ENCODE measurements at places on chromosomes 7 and 10.

DNA sequence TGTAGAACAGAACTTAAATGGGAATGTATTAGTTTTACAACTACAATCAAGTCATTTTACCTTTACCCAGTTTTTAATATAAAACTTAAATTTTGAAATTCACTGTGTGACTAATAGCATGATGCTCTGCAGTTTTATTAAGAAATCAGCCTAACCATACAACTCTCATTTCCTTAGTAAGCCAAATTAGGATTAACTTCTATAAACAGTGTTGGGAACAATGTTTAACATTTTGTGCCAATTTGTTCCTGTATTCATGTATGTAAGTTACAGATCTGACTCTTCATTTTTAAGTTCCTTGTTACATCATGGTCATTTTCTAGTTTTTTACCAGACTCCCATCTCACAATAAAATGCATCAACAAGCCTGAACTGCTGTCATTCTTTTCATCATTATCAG is 209.8 kb downstream of the ZEB1 start:
- DNase-seq, result no peak

DNA sequence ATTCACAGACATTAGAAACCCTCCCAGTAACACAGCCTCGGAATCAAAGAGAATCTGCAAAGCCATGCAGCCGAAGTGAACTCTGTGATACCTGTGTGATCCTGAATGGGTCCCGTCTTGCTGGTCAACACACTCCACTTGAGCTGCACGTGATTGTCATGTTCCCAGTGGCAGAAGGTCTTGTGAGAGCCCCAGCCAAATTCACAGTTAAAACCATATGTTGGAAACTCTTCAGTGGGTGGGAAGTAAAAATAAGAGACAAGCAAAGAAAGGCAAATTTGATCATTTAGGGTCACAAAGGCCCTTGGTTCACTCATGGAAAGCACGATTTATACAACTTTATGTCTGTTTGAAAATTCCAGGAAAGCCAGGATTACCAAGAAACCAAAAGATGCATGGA is 142.3 kb downstream of the NRP1 start:
- no peak for DNase-seq

GRCh38 chr7:117129521-117129955 is 176.2 kb downstream of the ST7 start:
- DNase-seq, result no peak

DNA sequence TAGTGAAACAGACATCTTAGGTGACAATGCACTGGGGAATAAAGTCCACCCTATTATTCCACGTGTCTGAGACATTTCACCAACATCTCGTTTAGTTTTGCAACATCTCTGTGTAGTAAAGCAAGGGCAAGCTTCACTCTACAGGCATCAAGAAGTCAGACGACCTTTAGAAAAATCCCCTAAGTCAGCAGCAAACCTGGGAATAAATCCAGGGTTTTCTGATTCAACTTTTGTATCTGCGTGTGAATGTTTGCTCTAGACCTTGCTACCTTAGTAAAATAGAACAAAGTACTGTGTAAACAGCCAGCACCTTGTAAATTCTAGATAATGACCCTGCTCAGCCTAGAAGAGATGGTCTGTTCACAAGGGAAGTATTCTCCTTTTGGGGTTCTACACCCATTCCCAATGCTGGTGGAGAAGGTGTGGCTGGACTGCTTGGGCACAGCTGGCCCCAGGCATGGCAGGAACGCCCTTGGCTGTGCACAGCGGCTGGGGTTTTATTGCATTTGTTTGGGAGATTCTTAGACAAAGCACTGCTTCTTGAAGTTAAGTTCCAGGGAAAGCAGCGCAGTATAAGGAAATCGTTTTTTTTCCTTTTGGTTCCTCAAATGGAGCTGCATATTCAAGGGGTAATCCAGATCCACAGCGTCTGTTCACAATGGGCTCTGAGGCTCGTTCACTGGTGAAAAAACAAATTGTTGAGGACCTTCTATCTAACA is 38.3 kb upstream of the GALNTL5 start:
- DNase-seq, result no peak

DNA sequence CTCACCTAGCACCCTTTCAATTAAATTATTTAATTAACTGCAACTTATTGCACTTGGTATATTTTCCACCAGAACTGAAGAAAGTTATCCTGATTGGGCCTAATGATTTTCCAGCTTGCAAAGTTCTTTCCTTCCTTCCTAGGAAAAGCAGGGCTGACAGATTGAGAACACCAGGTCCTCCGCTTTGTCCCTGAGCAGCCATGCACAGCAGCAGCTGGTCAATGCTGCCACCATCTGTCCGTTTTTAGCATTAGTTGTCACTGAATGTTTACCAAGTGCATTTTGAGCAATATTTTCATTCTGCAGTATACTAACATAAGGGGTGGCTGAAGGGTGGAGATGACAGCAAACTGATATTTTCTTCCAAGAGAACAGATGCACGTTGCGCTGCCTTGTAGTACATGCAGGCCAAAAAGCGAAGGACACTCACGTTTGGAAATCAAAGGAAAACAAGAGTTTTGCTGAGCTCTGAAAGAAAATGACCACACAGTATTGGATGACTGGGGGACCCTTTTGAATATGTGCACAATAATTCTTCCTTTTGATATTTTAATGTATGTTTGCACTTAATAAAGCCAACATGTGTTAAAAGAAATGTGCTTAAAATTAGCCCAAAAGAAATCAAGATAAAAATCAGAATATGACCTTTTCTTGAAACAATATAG is 248.8 kb upstream of the PTN start:
- DNase-seq, result peak; percentile 66

GRCh38 chr7:147885869-147886268 is 704.7 kb upstream of the C7orf33 start:
- DNase-seq, result no peak

DNA sequence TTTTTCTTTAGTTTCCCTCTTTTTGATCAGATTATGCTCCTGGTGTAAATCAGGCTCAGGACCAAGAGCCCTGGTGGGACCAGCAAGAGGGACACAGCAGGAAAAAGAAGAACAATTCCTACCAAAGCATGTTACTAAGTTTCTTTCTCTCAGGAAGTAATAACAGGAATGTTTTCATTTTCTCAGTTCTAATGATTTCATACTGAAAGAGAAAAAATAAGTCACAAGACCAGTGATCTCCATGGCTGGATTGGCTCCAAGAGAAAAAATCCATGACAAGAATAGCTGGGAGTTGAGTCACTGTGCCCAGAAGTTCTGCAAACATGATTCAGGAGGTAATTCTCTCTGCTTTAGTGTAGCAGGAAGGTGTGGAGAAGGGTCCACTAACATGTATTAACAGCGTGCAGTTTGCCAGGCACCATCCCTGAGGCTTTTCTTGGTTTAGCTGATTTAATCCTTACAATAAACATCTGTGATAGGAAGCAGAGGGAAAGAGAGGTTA is 23.8 kb upstream of the IFIT2 start:
- peak; percentile 85 for DNase-seq

GRCh38 chr10:19195698-19196097 is 147.1 kb downstream of the MALRD1 start:
- DNase-seq, result no peak

DNA sequence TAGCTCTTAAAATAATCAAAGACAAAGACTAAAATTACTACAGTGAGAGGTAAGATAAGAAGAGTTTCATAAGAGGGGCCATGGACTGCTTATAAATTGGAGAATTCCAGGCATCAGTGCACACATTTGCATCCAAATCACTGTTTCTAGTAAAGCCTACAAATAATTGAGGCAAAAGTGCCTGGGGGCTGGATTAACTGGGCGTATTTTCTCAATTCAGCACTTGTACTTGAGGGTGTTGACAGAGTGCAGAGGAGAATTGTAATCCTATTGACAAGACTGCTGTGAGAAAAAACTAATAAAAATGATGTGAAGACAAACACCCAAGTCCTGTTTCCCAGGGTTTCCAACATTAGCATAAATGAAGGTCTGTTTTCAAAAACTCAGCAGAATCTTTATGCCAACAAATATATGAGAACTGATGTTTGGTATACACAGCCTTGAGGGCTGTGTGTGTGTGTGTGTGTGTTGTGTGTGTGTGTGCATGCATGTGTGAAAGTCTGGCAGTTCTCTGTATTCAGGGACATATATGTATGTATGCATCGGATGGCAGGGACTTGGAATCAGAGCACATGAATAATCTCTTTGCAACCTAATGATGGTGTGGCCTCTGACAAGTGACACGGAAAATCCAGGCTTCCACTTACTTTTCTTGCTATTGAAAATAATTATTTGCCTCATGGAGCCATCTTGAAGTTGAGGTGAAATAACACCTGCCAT is 182.1 kb upstream of the CDC14C start:
- no peak for DNase-seq

DNA sequence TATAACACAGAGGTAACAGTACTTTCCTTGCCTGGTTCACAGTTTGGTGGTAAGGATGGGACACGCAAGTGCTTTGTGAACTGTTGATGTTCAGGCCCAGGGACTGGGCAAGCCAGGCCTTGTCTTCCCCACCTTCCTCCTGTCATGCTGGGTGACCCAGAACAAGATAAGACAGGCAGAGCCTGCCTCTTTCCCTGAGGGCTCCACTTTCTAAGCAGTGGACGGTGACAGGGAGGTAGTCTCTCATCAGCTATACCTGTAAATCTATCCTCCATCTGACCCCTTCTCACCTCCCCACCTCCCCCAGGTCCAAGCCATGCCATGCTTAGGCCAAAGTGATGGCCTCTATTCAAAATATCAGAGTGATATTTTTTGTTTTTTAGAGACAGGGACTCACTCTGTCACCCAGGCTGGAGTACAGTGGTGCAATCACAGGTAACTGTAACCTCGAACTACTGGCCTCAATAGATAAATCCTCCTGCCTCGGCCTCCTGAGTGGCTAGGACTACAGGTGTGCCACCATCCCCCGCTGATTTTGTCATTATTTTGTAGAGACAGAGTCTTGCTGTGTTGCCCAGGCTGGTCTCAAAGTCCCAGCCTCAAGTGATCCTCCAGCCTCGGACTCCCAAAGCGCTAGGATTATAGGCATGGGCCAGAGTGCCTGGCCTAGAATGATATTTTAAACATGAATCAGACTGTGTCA is 42.8 kb downstream of the PDLIM1 start:
- no peak for DNase-seq

DNA sequence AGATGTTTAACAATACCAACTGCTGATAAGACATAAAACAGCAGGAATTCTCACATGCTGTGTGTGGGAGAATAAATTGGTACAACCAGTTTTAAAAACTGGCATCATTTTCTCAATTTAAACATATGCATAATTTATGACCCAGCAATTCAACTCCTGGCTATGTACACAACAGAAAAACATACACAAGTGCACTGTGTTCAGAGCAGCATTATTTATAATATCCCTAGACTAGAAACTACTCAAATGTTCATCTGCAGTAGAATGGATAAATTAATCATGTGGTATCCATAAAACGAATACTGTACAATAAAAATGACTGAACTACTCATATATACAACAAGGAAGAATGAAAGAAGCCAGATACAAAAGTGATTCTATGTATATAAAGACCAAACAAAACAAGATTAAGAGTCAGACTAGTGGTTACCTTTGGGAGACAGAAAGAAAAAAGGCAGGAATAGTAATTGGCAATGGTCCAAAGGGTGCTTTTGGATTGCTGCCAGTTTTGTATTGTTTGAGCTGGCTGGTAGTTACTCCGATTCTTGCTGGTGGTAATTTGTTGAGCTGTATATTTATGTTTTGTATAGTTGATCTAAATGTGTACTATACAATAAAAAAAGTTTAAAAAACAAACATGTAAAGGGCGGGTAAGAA is 306.0 kb downstream of the TFEC start:
- DNase-seq, result no peak

GRCh38 chr7:81925530-81925929 is 155.7 kb upstream of the HGF start:
- no peak for DNase-seq

DNA sequence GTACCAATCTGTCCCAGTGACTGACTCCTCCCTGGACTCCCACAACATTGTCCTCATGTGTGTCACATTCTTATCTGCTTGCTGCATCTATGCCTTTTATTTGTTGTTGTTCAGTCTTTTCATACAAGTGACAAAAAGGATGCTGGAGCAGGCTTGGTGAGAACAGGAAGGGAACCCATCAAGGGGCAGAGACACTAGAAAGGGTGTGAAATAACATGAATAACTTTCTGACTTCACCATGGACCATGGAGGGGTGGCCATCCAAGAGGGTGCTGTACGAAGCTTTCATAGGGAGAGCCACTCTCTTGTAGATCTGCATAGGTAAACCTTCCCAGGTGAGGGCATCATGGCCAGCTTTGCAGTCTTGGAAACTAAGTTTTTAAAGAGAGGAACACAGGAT is 14.5 kb downstream of the GIMAP8 start:
- DNase-seq, result no peak

DNA sequence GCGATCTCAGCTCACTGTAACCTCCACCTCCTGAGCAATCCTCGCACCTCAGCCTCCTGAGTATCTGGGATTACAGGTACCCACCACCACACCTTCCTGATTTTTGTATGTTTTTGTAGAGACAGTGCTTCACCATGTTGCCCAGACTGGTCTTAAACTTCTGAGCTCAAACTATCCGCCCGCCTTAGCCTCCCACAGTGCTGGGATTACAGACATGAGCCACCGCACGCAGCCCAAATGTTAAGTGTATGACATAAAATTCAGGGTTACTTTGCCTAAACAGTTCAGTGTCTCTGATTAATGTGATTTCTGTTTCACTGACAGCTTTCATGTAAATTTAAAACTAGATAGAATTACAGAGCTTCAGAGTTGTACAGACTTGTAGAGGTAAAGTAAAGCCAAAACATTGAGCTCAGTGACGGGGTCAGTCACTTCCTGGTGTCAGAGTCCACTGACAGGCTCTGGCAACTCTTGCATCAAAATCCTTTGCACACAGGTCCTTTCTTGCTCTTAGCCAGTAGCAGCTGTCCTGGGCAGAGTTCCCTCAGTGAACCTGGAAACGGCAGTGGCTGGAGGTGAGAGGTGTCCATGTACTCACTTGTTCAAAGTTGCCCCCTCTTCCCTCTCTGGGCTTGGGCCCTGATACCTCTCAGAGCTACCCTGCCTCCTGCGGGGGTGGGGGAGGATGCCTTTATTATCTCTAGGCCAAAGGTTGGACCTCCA is 33.7 kb downstream of the MGMT start:
- DNase-seq, result no peak

DNA sequence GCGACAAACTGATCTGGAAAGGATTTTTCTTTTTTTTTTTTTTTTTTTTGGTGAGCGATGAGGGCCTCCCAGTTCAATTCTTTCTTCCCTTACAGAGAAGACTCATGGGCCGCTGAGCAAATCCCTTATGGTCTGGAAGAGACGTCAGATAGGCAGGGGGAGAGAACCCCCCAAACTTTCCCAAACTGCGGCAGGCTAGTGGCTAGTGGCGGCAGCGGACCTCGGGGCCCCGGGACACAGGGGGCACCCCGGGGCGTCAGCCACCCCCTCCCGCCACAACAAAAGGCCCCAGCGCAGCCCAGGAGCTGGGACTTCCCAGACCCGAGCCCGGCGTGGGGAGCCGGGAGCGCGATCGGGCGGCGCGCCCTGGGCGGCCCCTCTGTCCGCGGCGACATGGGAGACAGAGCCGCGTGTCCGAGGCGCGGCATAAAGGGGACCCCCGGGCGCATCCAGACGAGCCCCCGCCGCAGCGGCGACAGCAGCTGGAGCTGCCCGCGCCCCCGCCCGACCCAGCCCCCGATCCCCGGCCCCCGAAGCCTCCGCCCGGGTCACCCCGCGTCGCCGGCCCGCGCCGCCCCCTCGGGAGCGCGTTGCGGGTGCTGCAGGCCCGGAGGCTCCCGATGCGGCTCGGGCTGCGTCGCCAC is 755 bp downstream of the FAM171A1 start:
- no peak for DNase-seq

GRCh38 chr7:94595717-94596116 is 60.2 kb downstream of the SGCE start:
- DNase-seq, result no peak

- DNase-seq, result no peak
These were observed 17.5 kb upstream of the PALS2 start for GRCh38 chr7:24555719-24556118.

Data from HFF-Myc (cell line).